D721Med (cell line): ENCODE measurements at places on chromosomes 4 and X.

DNA sequence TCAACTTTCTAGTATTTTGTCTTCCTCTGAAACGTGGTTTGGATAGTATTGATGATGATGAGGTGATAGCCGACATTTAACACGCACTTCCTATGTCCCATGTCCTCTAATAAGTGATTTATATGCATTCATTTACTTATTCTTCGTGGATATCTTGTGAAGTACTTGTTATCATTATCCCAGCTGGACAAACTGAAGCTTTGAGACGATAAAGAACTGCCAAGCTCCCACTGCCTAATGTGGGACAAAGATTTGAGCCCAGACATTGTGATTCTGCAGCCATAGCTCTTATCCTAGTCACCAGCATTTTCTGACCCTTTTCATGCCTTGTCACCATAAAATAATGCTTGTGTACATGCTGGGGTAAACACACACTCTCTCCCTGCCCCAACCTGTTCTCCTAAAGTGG lies 92.5 kb downstream of the RAPGEF2 start:
- DNase-seq = no peak

- no peak for DNase-seq
These were observed 319.5 kb downstream of the KCNIP4 start for GRCh38 chr4:21628916-21629610.

- no peak for DNase-seq
These were observed 71.5 kb upstream of the MXD4 start for GRCh38 chr4:2333356-2333841.

DNA sequence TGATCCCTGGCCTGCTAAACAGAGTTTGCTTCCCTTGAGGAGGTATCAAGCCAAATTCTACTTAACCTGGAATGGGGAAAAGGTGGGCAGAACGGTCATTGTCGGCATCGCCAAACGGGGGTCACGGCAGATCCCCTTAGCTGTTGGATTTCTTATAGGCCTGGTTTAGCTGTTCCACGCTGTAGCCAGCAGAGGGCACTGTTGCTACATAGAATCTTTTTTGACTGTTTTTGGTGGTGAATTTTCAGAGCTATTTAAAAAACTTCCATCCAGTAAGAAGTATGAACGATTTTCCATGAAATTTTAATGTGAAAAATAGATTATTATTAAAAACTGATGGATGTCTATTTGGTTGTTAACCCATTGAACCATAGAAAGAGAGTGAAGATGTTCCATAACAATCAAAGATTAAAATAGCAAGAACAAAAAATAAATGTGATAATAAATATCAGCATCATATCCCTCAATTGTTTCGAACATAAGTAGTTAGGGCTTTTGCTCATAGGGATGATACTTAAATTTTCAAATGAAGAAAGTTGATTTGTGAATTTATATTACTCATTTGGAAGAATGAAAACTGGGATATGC lies 56.6 kb downstream of the LINC00632 start:
- DNase-seq = no peak

GRCh38 chr4:116099596-116099995 lies 985.8 kb downstream of the TRAM1L1 start:
- DNase-seq = no peak

DNA sequence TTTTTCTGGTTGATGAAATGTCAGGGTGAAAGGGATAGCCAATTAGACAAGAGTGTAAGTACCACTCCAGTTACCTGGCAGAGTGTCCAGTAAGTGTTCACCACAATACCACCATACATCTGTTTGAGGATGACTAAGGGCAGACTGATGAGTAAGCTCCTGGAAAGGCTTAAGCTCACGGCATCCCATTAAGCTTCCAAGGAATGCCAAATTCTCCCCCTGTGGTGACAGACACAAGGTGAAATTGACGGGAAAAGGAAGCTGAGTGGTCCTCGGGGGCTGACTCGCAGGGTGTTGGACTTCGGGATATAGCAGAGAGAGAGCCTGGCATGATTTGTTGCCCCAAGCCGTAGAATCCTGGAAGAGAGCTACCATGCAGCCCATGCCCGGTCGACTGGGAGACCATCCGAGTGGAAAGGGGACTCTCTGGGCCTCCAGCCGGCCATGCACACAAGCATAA lies 7.6 kb upstream of the BST1 start:
- DNase-seq = no peak
